ENCODE measurements at places on chromosomes 4 and X. TPM values are rescaled to one million over a fixed set of nuclear protein-coding genes. Genes with fewer than 3 reads are reported as not detected.

FOXR2 gene
- total RNA-seq: not detected

ATP11C gene
- 53.8 TPM for total RNA-seq

BMP2K gene
- total RNA-seq: 39.2 TPM

COX7B2 gene
- not detected for total RNA-seq

GPRASP3 gene
- 5.0 TPM for total RNA-seq

MEPE gene
- not detected for total RNA-seq

ZNF157 gene
- not detected for total RNA-seq

JAKMIP1 gene
- not detected for total RNA-seq

CT45A2 gene
- total RNA-seq: not detected

NXF2 gene
- total RNA-seq: not detected

IQSEC2 gene
- 5.1 TPM for total RNA-seq

CLTRN gene
- 0.28 TPM for total RNA-seq

RHOH gene
- 0.09 TPM for total RNA-seq

SSX2 gene
- not detected for total RNA-seq

CT45A7 gene
- not detected for total RNA-seq

ABCG2 gene
- 1.1 TPM for total RNA-seq

FIP1L1 gene
- total RNA-seq: 89.0 TPM

CORIN gene
- total RNA-seq: 0.09 TPM

RAB41 gene
- not detected for total RNA-seq

FRMD7 gene
- 0.09 TPM for total RNA-seq

NR3C2 gene
- total RNA-seq: 1.00 TPM

SSX1 gene
- total RNA-seq: 0.18 TPM

JCHAIN gene
- total RNA-seq: 6.7 TPM

TLR3 gene
- total RNA-seq: 2.0 TPM

SPATA4 gene
- total RNA-seq: 0.28 TPM

GALNTL6 gene
- total RNA-seq: not detected

Data from smooth muscle cell of bladder (primary cell).